ENCODE measurements at places on chromosomes 5 and 9. TPM values are rescaled to one million over a fixed set of nuclear protein-coding genes. Genes with fewer than 3 reads are reported as not detected.

- peak; percentile 35 for DNase-seq
These were observed 18.3 kb upstream of the PHYHD1 start for GRCh38 chr9:128902351-128903078.

- DNase-seq, result no peak
These were observed 243.2 kb downstream of the ARHGAP26 start for GRCh38 chr5:143013176-143013891.

DNA sequence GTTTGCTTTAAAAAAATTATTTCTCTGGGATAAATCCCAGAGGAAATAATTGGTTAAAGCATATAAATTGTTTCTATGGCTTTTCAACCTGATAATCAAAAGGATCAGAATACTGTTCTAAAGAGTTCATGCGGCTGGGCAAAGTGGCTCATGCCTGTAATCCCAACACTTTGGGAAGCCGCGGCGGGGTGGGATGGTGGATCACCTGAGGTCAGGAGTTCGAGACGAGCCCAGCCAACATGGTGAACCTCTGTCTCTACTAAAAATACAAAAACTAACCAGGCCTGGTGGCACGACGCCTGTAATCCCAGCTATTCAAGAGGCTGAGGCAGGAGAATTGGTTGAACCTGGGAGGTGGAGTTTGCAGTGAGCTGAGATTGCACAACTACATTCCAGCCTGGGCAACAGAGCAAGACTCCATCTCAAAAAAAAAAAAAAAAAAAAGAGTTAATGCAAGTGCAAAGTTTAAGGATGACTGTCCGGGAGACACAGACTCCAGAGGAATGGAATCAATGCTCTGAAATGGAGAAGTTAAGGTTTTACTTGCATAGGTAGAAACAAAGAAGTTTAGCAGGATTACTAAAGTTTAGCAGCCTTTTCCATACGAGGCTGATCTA lies 16.6 kb upstream of the GRHPR start:
- DNase-seq, result no peak

DNA sequence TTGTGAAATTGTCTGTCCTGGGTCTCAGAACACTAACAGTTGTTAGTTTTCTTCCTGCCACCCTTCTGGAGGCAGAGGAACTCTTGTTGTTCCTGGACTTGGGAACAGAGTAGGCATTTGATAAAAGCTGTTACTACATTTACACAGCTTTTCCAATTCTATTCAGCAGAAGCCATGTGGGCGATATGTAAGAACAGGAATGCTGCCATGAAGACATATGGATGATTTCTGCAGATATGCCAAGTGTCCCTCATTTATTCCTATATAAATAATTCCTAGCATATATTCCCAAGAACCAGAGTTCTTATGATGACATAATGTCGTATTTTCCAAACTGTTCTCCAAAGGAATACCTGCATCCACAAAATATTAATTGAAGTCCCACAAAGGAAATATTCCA lies 135.9 kb upstream of the DAB2 start:
- DNase-seq, result no peak

- no peak for DNase-seq
These were observed 28.7 kb downstream of the TAF1L start for GRCh38 chr9:32606811-32607210.

GRCh38 chr5:128263357-128263756 lies 179.8 kb downstream of the SLC12A2 start:
- DNase-seq, result no peak

DNA sequence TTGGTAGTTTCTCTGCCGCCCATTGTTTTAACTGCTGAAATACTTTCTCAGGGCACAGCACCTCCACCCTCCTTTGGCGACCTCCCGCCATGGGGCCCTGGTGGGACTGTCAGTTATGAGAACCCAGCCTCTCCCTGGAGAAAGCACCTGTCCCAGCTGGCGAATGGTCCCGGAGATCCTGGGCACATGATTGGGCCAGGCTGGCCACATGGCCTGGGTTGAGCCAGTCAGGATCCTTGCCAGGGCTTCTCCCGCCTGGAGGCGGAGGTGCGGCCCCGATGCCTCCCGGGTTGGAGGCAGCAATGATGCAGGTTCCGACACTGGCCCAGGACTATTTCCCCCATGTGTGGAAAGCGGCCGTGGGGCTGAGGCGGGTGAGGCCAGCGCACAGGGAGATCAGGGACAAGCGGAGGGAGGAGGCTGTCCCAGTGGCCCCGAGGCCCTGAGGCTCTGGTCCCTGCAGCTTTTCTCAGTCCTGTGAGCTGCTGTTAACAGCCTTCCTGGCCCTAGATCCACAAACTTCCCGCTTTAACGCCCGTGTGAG lies 13.6 kb downstream of the UNC5A start:
- DNase-seq, result no peak

DNA sequence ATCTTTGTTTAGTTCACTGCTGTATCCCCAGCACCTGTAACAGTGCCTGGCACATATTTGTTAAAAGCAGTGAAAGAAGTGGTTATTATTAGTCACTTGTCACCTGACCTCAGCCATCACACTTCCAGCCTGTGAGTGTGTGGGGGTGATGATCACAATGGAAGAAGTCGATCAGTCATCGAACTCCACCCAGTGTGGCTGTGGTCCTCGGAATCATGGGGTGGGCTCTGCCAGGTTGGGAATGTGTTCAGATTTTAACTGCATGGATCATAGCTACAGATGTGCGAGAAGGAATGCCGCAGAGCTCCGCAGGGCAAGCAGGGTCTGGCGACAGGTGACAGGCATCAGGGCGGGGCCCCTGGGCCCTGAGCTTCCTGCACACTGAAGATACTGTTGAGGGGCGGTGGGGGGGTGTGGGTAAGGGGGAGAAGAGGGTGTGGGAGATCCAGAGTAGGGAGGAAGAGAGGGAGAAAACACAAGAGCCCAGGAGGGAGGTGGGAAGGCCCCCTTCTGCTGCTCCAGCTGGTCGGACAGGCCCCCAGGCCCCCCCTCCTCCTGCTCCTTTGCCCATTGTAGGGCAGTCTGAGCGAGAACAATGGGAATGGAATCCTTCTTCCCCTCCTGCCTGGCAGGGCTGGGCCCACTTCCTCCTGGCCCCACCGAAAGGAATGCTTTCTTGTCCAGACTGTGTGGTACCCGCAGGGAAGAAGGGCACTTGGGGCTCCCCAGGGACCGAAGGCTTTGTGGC lies 89.6 kb downstream of the SPRY4 start:
- peak; percentile 33 for DNase-seq

MARCHF11 gene
- 0.30 TPM for total RNA-seq

AMACR gene
- 23.6 TPM for total RNA-seq

CD274 gene
- 31.2 TPM for total RNA-seq

PLCXD3 gene
- 1.3 TPM for total RNA-seq

Measured in M059J (cell line).